ENCODE measurements at places on chromosomes 5 and 9.

DNA sequence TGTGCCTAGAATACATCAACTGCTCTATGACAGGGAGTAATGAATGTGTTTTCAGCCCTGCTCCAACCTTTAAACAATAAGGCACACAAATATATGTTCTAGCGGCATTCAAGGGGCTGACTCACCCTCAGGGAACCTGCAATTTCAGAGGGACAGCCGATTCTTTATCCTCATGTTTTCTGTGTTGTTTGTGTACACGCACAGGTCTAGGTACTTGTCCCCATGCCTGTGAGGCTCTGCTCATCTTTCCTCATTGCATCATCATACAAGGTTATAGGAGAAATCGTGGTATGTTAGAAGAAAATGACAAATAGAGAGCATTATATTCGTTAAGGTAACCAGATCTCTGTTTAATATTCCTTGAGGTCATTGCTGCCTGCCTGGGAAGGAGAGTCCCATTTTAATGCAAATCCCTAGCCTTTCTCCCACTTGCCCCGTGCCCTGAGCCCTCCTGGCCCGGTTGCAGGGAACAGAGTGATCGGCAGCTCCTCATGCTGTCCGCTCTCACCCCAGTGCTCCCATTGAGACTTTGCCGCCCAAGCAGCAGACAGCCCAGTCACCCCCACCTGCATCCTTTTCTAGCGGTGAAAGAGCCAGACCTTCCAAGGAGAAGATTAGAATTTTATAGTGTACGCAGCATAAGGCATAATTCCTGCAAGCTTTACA lies 14.6 kb downstream of the MAP1B start:
- peak overlapping the region; percentile 16 for H3K4me3 ChIP-seq
- H3K27me3 ChIP-seq = no peaks in the 10 kb centered on the region
- peaks cover 61% of the 10 kb centered on the region for H3K4me1 ChIP-seq
- DNase-seq = peak; percentile 54
- H3K36me3 ChIP-seq = peaks cover under 1% of the 10 kb centered on the region
- peak overlapping the region; percentile 64 for H3K27ac ChIP-seq

GRCh38 chr5:176609724-176610434 lies at the start of gene GPRIN1:
Gene GPRIN1, minus strand, starts transcription at chr5:176610156. Its CDS starts 10,322 bp downstream, at chr5:176599834.
- H3K27ac ChIP-seq = no peak within 1 kb of the TSS
- H3K27me3 ChIP-seq = peaks cover 5% of the 10 kb centered on the region

DNA sequence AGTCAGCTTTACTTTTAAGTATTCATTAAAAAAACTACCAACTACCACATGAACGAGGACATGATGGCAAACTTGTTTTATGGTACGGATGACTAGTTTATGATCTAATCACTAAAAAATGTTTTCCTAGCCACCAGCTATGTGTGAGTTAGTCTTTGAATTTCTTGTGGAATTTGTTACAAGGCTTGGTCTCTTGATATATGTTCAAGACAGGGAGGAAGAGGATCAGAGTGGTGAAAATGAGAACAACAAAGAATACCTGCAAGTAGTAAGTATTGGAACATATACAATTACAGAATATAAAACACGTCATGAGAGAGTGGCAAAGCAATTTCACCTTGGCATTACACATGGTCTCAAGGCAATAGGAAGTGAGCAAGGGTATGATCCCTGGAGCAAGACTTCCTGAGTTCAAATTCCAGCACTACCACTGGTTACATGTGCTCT lies 548.6 kb upstream of the TLE4 start:
- no peaks in the 10 kb centered on the region for H3K36me3 ChIP-seq
- H3K27ac ChIP-seq = no peak overlapping the region
- DNase-seq = no peak

DNA sequence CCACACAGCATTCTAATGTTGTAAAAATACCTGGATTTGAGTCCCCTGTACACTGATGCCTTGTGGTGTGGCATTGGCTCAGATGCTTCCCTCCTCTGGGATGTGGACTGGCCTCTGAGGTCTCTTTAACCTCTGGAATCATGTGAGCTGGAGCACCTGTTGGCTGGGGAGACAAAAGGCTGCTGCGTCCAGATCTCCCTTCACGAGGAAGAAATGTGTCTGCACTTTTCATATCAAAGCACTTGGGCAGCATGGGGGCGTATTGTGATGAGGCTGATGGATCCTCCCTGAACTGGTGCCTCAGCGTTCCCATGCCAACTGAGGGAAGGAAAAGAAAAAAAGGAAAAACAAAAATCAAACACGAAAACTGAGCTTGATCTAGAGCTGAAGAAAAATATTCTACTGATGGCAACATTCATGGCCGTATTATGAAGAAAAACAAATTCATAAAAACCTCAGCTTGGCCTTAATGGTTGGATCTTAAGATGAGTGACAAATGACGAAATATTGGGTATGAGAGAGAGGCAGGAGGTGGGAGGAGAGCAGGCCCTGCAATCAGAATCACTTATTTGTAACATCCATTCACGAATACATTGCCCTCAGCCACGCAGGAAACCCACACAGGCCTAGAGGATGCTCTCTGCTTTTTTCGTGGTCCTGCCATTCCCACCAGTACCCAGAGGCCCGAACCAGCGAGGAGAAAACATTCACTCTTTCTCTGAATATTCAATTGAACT lies 26.2 kb downstream of the GRIA1 start:
- H3K27me3 ChIP-seq = no peaks in the 10 kb centered on the region
- peaks cover 24% of the 10 kb centered on the region for H3K4me1 ChIP-seq
- H3K4me3 ChIP-seq = no peak overlapping the region
- H3K36me3 ChIP-seq = no peaks in the 10 kb centered on the region

GRCh38 chr5:149265597-149265996 lies 6.1 kb upstream of the AFAP1L1 start:
- H3K4me1 ChIP-seq = no peaks in the 10 kb centered on the region
- no peak overlapping the region for H3K4me3 ChIP-seq
- peak; percentile 32 for DNase-seq

- H3K4me1 ChIP-seq = no peaks in the 10 kb centered on the region
- no peaks in the 10 kb centered on the region for H3K27me3 ChIP-seq
- no peak for DNase-seq
- no peaks in the 10 kb centered on the region for H3K36me3 ChIP-seq
Observed at GRCh38 chr5:93236807-93237421, 344.1 kb downstream of the NR2F1-AS1 start.

- H3K36me3 ChIP-seq = no peaks in the 10 kb centered on the region
- H3K4me1 ChIP-seq = 0 out of 2 replicates have a peak, but pooled peaks cover 5% of the 10 kb centered on the region
- DNase-seq = no peak
- no peaks in the 10 kb centered on the region for H3K27me3 ChIP-seq
Observed at GRCh38 chr9:23160952-23161469, 665.0 kb downstream of the ELAVL2 start.

GRCh38 chr5:9197881-9198260 lies 348.0 kb downstream of the SEMA5A start:
- DNase-seq = no peak
- H3K27me3 ChIP-seq = no peaks in the 10 kb centered on the region
- H3K4me3 ChIP-seq = no peak overlapping the region
- no peaks in the 10 kb centered on the region for H3K36me3 ChIP-seq
- H3K27ac ChIP-seq = no peak overlapping the region

GRCh38 chr5:41542183-41542582 lies 31.8 kb upstream of the PLCXD3 start:
- no peaks in the 10 kb centered on the region for H3K27me3 ChIP-seq
- H3K4me3 ChIP-seq = no peak overlapping the region
- DNase-seq = no peak
- no peaks in the 10 kb centered on the region for H3K36me3 ChIP-seq

DNA sequence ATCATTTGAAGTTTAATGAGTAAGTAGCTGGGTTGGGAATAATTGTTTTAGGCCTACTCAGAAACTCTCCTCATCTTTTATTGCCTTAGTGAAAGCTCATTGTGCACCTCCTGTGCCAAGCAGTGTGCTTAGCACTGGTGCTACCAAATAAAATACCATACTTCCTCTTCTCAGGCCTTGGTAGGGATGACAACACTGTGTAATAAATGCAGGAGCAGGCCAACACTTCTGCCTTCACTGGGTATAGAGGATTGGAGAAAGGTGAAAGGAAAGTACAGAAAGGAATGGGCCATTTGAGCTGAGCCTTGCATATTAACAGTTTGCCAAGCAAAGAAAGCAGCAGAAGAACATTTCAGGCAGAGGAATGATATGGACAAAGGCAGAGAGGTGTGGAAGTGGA lies 285.7 kb downstream of the NR3C1 start:
- H3K4me1 ChIP-seq = peaks cover 35% of the 10 kb centered on the region
- DNase-seq = no peak
- no peaks in the 10 kb centered on the region for H3K27me3 ChIP-seq

DNA sequence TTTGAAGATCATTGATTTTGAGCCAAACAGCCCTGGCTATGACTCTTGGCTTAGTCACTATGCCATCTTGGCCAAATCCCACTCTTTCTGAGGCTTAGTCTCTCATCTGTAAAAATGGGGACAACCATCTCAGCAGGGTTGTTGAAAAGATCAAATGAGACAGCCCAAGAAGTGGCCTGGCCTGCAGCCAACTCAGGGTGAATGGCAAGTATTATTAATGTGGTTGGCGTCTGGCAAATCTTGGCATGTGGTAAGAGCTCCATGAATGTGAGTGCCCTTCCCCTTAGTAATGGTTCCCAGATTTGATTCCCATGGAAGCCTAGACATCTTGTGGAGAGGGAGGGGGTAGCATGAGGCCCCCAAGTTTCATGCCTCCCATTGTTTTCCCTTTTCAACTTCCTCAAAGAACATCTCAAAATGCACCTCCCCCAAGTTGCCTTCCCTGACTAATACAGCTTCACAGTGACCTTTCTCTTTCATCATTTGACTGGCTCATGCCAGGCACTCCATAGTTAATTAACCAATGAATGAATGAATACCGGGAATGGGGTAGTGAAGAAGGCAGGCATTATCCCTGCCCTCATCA lies 11.8 kb upstream of the TGFBI start:
- no peaks in the 10 kb centered on the region for H3K36me3 ChIP-seq
- no peak overlapping the region for H3K27ac ChIP-seq
- H3K4me3 ChIP-seq = no peak overlapping the region
- DNase-seq = no peak

GRCh38 chr5:158413122-158413680 lies 554.3 kb upstream of the CLINT1 start:
- H3K4me3 ChIP-seq = no peak overlapping the region
- no peak overlapping the region for H3K27ac ChIP-seq
- no peak for DNase-seq
- no peaks in the 10 kb centered on the region for H3K27me3 ChIP-seq

GRCh38 chr5:15483351-15484097 lies 16.5 kb upstream of the FBXL7 start:
- H3K36me3 ChIP-seq = no peaks in the 10 kb centered on the region
- no peak overlapping the region for H3K27ac ChIP-seq
- H3K4me3 ChIP-seq = no peak overlapping the region
- no peak for DNase-seq
- H3K27me3 ChIP-seq = no peaks in the 10 kb centered on the region
- no peaks in the 10 kb centered on the region for H3K4me1 ChIP-seq

GRCh38 chr9:37197158-37198038 lies 77.0 kb downstream of the ZCCHC7 start:
- peak; percentile 34 for DNase-seq
- H3K27me3 ChIP-seq = no peaks in the 10 kb centered on the region

Data from GM23338 (cell line).